Stimulated activated CD4-positive, alpha-beta T cell treated with anti-CD3 and anti-CD28 coated beads, Interleukin-2, amount 100 ng/mL, for 24 hours (primary cell): ENCODE measurements at places on chromosomes 12 and 14.

DNA sequence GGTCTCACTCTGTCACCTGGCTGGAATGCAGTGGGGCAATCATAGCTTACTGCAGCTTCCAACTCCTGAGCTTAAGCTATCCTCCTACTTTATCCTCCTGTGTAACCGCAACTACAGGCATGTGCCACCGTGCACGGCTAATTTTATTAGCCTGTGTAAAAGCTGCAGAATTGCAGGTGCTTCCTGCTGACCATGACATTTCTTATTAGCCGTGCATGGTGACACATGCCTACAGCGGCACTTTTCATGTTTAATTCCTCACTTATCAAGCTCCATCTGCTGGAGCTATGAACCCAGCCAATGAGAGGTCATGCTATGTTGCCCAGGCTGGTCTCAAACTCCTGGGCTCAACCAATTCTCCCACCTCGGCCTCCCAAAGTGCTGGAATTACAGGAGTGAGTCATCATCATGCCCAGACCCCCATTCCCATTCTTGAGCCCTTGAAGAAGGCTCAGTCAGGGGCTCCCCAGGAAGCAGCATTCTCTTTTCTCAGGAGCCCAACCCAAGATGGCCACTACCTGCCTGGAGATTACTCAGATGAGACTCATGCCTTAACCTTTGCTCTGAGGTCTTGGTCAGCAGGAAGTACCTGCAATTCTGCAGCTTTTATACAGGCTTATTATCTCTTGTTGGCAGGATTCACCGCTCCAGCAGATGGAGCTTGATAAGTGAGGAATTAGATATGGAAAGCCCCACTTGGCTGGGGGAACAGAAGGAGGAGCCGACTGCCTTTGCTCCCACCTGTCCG lies 503.2 kb downstream of the MED13L start:
- no peak for DNase-seq

GRCh38 chr12:62292761-62293344 lies 32.6 kb downstream of the USP15 start:
- DNase-seq: no peak

GRCh38 chr14:36747411-36748184 lies 85.9 kb downstream of the PAX9 start:
- DNase-seq: no peak

GRCh38 chr12:106113824-106114446 lies 24.8 kb downstream of the NUAK1 start:
- no peak for DNase-seq

DNA sequence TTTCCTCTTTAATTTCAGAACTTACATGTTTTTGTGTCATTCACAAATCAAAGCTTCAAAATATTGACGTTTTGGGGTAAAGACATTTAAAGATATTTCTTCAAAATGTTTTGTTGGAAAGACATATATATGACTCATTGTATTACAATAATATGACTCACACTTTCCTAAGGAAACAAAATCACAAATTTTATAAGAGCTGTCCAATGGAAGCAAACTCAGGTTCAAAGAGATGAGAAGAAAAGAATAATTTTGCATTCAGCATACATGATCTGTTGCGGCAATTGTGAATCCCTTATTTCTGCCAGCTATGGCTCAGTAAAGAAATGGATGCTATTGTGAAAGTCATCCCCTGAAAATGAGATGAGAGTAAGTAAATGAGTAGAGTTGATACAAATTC lies 82.7 kb downstream of the GRIP1 start:
- DNase-seq: no peak

DNA sequence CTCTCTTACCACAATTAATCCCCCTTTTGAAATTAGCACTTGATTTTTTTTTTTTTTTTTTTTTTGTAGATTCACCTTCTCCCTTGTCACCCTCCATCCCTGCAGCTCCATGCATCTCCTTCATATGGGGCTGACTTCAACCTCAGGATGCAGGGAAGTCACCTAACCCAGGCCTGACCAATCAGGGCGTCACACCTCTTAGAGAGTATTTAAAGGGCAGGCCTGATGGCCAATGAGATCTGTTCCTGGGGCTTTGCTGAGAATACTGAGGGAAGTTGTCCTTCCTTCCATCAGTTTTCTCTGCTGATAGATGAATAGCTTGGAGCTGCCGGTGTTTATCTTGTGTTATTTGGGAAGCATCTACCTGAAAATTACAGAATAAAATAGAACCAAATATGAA lies 1104.7 kb upstream of the TMEM132C start:
- no peak for DNase-seq
